ENCODE measurements at places on chromosomes 6 and 20.

GRCh38 chr20:9400171-9401025 lies 114.0 kb upstream of the LAMP5 start:
- DNase-seq: no peak

GRCh38 chr20:47093320-47093966 lies 198.8 kb downstream of the EYA2 start:
- DNase-seq: no peak

DNA sequence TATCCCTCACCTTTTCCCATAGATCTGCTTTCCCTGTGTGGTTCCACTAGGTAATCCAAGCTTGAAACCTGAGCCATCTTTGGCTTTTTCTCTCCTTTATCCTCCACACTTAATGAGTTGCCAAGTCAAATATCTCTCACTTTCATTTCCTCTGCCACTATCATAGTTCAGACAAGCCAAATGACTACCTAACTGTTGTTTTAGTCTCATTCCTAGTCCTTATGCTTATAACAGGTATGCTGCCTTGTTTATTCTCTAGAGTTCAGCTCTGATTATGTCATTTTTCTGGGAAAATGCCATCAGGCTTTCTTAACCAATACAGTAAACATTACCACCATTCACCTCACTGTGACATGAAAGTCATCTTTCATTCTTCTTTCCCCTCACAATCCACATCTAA lies 6.5 kb downstream of the EFHC1 start:
- DNase-seq: no peak

DNA sequence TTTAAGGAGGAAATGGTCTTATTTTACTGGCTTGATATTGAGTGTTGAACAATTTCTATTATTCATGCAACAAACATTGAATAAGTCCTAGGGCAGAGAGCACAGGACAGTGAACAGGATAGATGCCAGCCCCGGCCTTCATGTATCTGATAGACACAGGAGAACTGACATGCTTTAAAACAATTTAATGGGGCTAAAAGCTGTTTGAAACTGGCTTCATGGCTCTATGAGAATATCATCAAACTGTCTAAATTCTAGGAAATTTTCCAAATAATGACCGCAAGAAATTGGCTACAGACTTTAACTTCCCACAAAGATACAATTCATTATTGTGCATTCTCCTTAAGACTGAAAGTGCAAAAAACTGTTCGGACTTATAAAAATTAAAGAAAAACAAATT lies 69.0 kb downstream of the ID4 start:
- DNase-seq: no peak

- no peak for DNase-seq
Measured at GRCh38 chr6:16691324-16691723, 69.9 kb downstream of the ATXN1 start.

DNA sequence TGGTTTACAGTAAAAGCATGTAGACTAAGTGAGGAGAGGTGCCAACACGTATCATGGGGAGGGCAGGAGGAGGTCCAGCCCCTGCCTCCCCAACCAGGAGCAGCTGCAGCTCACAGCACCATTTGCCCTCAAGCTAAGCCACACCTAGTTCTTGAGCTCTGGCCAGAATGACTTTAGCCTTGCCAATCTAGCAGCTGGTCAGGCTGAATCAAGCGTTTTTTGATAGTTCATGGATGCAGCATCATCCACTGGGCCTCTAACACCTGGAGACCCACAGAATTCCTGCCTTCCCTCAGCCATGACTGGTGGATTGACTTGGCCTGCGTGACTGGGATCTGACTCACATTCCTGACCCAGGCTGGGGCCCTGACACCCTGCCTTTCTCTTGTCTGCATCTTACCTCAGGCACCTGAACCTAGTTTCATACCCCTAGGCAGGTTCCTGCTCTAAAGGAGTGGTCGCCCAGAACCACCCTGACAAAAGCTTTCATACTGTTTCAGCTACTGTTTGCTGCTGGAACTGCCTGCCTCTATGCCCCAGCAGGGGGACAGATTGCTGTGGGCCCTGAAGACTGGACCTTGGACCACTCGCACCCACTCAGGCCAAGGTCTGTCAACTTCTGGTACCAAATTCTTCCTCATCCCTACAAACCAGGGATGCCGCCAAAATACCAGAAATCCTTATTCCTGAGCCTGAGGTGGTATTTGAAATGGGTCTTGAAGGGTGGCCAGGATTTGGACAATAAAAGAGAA lies 122.3 kb downstream of the QRSL1 start:
- DNase-seq: no peak

- no peak for DNase-seq
Measured at GRCh38 chr20:41011551-41012067, 17.0 kb upstream of the TOP1 start.

GRCh38 chr6:33740204-33740608 lies 6.5 kb downstream of the IP6K3 start:
- no peak for DNase-seq

DNA sequence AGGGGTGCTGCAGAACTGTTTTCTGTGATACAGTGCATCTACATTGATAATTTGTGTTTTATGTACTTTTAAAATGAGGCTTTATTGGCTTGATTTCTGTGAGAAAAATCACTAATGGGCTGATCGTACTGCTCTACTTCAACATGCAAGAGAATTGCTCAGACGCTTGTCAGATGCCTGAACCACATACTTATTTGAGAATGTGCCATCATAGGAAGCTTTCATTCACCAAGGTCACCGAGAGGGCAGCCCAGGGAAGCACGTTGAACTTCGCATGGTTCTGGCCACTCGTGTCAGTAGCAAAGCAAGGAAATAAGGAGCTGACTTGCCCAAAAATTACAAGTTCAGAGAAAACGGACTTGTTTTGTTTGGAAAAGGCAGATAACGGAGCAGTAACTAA lies 168.5 kb upstream of the AKAP12 start:
- DNase-seq: no peak

GRCh38 chr6:76240092-76240491 lies 167.6 kb upstream of the IMPG1 start:
- DNase-seq: no peak

DNA sequence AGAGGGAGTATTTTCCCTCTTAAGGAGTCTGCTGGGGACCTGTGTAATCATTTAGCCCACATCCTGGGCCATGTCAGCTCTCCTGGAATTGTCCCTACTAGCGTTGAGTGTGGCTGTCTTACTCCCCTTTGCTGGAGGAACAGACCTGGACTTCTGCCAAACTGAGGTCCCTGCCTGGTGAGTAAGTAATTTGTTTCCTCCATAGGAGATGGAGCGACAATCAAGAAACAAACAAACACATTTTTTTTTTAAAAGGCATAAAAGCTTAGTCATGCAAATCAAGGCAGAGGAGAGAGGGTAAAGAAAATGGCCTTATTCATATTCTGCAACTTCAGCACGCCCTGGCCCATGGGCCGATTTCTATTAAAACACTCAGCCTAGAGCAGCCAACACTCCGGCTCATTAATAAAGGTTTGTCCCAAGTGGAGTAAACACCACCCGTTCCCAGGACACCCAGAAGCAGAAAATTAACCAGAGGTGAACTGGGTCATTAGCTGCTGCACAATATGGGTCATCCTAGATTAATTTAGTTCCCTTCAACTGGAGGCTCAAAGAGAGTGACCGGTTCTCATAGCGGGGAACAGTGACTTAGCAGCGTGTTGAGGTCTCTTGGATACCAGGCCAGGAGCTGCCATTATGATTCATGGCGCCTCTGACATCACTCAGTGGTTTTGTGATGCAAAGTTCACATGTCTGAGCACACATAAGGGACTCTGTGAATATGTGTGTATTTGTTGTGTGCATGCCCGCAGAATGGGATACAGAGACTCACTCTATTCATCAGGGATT lies 165.0 kb upstream of the SULF2 start:
- DNase-seq: no peak

DNA sequence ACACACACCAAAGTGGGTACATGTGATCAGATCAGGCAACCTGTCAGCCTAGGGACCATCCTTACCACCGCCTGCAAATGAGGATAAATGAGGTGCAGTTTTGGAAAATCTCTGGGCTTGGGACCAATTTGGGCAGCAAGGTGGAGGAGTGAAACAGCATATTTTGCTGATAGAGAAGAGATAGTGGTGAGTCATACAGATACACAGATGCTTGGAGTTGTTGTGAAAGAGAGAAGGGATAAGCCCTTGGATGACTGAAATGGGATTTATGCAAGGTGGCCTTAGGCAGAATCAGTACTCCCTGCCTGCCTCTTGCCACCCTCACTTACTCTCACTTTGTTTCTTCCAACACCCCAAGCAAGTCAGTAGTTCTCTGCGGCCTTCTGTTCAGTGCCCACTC lies 34.7 kb downstream of the BMP2 start:
- DNase-seq: no peak

GRCh38 chr20:59731376-59731775 lies 127.0 kb downstream of the PHACTR3 start:
- DNase-seq: no peak

- no peak for DNase-seq
Measured at GRCh38 chr20:15567219-15567618, 1006.0 kb downstream of the KIF16B start.

- DNase-seq: no peak
Measured at GRCh38 chr6:4367643-4368042, 232.3 kb upstream of the ECI2 start.

DNA sequence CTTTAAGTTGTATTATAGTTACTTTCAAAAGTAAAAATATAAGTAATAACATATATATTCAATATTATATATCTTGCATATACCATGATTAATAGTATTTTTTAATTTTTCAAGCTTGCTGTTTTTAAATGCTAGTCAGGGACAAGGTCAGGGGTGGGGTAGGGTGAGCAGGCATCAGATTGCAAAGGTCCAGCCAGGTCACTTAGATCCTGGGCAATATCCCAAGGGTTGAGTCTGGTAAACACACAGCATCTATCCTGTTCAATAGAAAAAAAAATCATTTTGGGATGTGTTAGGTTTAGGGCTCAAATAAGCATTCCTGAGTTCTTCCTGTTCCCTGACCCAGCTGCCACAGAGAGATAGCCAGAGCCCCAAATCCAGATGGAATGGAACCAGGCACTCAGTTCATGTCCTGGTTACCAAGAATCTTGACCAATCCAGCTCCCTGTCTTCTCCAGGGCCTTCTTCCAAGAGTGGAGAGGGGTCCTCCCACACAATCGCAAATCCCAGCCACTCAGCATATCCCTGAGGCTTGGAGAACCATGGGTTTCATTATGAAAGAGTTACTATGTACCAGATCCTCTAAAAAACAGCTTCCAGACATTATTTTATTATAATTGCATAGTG lies 134.9 kb upstream of the TOP1 start:
- no peak for DNase-seq

- no peak for DNase-seq
Measured at GRCh38 chr6:156899071-156899470, 121.9 kb downstream of the ARID1B start.

- no peak for DNase-seq
Measured at GRCh38 chr20:24836661-24837299, 112.3 kb upstream of the CST7 start.

GRCh38 chr6:7440476-7440875 lies 50.9 kb downstream of the RIOK1 start:
- no peak for DNase-seq

DNA sequence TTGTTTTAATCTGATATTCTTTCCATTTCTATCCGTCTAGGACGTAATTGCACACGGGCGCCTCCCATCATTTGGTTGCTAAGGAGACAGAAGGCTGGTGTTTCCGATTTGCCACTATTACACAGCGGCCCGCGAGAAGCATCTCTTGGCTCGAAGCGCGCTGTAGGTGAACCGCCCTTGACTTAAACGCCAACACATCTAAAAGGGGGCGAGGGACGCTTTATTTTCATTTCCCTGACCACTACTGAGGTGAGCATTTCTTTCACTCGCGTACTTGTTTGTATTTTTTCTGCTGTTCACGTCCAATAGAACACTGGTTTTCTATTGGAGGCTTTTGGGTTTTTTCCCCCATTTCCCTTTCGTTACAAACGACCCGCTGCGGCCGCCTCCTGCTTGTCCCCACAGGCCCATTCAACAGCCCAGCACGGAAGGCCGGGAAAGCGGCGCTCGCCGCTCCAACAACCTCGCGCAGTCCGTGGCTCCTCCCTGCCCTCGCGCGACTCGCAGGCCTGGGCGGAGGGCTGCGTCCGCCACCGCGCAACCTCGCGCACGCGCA lies 505 bp upstream of the WRNIP1 start:
- DNase-seq: no peak

GRCh38 chr6:168363811-168364792 lies 44.5 kb upstream of the DACT2 start:
- DNase-seq: no peak

- DNase-seq: no peak
Measured at GRCh38 chr6:160069459-160069858, 52.2 kb upstream of the SLC22A1 start.

GRCh38 chr20:33649201-33649681 lies 12.9 kb upstream of the C20orf144 start:
- peak; percentile 25 for DNase-seq

GRCh38 chr20:11986954-11987353 lies 69.3 kb downstream of the BTBD3 start:
- DNase-seq: no peak

DNA sequence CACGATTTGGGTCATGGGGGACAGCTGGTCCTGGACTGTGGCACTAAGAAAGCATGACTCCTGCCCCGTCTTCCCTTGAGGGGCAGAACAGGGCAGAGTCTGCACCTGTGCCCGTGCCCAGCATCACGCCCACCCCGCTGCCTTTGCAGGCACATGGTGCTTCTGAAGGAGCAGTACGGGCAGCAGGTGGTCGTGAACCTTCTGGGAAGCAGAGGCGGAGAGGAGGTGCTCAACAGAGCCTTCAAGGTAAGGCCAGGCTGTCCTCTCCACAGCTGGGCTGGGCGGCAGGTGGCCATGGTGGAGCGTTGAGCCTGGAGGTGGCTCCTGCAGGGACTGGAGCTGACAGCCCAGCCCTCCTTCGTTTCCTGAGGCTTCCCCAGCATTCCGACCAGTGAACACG lies 77.4 kb downstream of the SYNJ2 start:
- no peak for DNase-seq

- no peak for DNase-seq
Measured at GRCh38 chr6:161104966-161105365, 113.4 kb downstream of the MAP3K4 start.

DNA sequence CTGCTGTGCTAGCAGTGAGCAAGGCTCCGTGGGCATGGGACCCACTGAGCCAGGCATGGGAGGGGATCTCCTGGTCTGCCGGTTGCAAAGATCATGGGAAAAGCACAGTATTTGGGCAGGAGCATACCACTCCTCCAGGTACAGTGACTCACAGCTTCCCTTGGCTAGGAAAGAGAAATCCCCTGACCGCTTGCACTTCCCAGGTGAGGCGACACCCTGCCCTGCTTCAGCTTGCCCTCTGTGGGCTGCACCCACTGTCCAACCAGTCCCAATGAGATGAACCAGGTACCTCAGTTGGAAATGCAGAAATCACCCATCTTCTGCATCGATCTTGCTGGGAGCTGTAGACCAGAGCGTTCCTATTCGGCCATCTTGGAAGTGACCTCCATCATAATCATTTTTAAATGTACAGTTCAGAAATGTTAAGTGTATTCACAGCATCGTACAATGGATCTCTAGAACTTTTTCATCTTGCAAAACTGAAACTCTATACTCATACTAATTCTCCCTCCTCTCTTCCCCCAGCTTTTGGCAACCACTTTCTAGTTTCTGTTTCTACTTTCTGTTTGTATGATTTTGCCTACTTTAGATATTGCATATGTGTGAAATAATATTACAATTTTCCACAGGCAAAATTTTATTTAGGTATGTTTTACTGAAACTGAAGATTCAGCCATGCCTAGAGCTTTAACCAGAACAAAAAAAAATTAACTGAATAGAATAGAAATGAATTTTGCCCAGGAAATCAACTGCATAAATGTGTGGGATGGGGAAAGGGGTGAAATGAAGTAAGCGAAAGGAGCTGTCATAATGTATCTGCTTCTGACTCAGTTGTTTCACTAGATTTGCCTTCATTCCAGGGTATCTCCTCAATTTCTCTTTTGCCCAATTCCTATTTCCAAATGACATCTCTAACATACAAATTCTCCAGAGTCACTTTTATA lies 100.0 kb downstream of the RWDD2A start:
- no peak for DNase-seq

All from C1 segment of cervical spinal cord (tissue), 14 donors.